ENCODE measurements at places on chromosomes 12 and 14.

GRCh38 chr14:64212666-64213065 is 81.5 kb downstream of the ESR2 start:
- no peak for DNase-seq

- DNase-seq, result peak; percentile 12
Observed at GRCh38 chr12:100987552-100988521, 193.3 kb downstream of the ANO4 start.

GRCh38 chr12:114562654-114563053 is 121.3 kb downstream of the TBX3 start:
- no peak for DNase-seq

DNA sequence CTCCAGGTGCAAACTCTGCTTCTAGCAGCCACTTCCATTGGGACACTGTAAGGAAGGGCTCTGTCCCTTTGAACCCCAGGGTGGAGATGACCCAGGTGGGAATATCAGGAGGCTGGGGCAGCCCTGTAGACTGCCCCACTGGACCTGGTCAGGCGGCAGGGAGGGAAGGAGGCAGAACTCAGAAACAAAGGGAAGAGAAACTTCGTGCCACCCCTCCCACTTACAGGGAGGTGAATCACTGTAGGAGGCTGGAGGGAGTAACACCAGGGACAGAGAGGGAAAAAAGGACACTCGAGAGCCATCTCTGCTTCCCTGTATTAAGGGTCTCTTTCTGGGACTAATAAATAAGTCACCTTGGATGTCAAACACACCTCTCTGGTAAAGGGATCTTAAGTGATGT is 37.4 kb downstream of the ISCA2 start:
- DNase-seq, result no peak

DNA sequence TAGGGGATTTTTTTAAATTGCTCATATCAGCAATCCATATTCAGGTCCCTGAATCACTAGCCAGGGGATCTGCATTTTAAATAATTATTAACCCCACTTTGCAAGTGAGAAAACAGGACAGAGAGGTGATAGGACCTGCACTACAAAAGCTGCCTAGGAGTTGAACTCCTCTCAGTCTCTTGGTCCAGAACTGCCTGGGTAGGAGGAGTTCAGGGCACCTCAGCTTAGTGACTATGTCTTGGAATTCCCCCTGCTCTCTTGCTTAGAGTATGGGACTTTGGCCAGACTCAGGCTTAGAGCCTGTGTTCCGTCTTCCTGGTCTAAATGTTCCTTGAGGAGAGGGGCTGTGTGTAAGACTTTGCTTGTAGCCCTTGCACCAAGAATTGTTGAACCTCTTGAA is 68.2 kb upstream of the WSCD2 start:
- no peak for DNase-seq

Measured in nucleus accumbens (tissue), 56 donors.